ENCODE measurements at places on chromosomes 7 and 10. TPM values are rescaled to one million over a fixed set of nuclear protein-coding genes. Genes with fewer than 3 reads are reported as not detected.

Gene ZNF117
- total RNA-seq = 2.5 TPM

Gene EFCAB10
- total RNA-seq = not detected

Gene HYAL4
- not detected for total RNA-seq

Gene MYH16
- total RNA-seq = 0.97 TPM

Gene ASL
- 70.6 TPM for total RNA-seq

- DNase-seq = no peak
Observed at GRCh38 chr7:150322114-150322832, 882 bp upstream of the LRRC61 start.

- DNase-seq = no peak
Observed at GRCh38 chr7:41164440-41164839, 538.5 kb downstream of the INHBA start.

GRCh38 chr7:37366445-37366844 is 82.2 kb downstream of the ELMO1 start:
- DNase-seq = no peak

DNA sequence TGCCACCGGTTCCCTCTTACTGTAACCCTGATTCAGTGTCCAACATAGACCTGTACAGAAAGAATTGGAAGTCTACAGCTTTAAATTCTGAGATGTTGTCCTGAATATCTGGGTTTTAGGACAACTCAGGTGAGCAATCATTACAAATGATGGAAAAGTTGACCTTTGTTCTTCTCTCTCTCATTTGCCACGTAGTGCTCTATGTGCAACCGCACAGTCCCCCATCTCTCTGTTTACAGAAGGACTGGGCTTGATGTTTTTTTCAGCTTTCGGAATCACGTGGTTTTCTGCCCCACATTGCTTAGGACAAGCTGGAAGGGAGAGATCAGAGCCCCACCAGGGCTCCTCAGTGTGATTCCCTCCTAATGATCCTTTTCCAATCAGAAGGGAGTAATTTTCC is 22.2 kb downstream of the NEUROD6 start:
- no peak for DNase-seq

DNA sequence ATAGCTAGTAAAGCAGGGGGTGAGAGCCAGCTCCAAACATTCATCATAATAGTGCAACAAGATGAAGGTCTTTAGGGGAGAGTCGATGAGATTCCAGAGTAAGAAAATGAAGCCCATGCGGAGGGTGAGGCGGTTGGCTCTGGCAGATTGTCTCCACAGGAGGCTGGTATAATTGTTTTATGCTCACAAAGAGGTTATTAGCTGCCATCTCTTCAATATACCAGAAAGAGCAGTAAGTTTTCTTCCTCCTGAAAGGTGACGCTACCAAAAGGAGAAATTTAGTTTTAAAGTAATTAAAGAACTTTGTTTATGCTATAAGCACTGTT is 59.2 kb upstream of the KCNIP2 start:
- DNase-seq = no peak

DNA sequence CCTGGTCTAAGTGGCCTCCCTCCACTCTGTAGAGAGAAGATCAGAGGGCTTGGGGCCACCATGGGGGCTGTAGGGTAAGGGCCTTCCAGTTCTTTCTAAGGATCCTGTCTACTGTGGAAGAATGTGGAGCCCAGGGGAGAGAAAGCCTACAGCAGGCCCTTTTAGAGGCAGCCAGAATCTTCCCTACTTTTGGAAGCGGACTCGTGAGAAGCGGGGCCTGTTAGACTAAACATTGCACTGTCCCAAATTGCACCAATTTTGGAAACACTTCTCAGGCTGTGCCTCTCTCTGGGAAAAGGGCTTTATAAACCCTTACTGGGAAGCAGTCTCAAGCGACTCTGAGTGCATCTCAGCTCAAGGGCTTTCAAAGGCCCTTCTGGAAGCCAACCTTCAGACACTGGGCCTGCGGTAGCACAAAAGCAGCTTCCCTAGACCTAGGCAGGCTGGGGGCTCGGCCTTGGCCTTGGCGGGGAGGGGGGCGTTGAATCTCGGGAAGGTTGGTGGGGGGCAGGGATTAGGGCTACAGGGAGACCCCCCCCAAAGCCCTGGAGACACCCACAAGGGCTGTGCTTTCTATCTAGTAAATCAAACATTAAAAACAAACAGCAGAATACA is 298.1 kb downstream of the GFRA1 start:
- DNase-seq = no peak

GRCh38 chr7:1954366-1955004 is 278.3 kb downstream of the MAD1L1 start:
- no peak for DNase-seq
